ENCODE measurements at places on chromosomes 5 and 9.

- DNase-seq: peak; percentile 87
Measured at GRCh38 chr9:110520120-110520701, 59.3 kb downstream of the SVEP1 start.

DNA sequence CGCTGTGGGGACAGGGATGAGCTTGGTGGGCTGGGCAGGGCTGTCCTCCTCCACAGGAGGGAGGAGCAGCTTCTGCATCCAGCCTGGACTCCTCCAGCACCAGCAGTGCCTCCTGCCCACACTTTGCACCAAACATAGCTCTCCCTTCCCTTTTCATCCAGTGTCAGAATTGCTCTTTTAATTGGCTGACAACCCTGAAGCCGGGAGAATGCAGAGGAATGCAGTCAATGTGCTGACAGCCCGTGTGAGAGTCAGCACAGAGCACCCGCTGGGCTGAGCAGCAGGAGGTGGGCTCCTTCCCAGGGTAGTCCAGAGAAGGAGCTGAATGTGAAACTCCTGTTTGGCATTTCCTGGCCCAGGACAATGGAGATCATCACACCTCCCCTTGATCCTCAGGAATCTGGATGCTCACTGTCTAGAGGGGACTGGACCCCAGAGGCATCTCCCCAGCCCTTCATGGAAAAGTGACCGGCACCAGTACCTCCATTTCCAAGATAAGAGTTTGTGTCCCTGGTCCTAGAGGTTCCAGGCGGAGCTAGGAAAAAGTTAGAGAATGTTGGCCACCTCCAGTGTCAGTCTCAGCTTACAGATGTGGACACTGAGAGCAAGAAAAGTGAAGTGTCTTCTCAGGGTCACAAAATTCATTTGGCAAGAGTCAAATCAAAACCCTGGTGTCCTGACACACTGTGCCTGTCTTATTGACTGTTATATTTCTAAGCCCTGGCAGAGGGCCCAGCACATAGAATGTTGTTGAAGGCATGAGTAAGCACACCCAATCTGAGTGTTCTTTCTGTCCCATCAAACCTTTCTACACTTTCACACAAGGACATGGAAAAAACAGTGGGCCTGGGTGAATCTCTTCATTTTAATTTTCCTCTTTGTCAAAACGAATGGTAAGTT lies 202.1 kb downstream of the SNX18 start:
- peak; percentile 96 for DNase-seq

DNA sequence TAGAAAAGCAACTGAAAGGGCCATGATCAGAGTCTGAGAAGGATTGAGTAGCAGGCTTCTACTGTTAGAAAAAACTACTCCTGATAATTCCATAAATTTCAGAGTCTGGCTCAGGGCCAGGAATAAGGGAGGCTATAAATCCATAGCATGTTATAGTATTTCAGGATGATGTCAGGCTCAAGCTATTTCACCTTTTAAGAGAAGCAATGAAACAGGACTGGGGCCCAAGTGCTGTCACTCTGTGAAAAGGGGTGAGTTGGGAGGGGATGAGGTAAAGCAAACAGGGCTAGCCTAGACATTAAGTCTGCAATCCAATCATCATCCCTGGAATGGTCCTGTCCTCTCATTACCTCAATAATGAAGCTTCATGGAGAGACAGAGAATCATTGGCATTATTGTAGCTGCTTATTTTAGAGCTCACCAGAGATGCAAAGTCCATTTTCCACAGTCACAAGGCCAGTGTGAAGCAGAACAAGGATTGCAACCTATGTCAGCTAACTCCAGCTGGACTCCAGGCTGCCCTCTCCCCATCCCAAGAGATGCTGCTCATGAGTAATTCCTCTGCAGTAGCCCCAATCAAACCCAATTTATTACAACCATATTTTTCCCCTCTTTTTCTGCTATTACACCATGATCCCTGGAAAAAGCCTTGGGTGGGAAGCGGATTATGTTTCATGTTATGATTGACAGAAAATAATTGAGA lies 56.0 kb downstream of the PAPPA start:
- DNase-seq: peak; percentile 65

DNA sequence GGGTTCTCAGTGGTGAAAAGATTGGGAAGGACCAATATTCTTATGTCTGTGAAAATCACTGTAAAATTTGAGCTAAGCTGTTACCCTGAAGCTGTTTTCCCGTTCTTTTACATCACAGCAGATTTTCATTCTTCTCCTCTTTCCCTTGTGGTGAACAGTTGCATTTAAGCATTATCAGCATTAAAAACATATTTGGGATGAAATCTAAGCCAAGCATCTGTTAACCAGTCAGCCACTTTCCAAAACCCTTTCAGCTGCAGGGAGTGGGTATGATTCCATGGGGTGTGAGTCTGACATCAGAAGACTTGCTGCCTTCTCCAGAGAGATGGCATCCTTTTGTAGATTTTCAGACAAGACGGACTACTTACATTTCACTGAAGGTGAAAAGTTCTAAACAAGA lies 97.2 kb downstream of the TRIO start:
- DNase-seq: peak; percentile 65

DNA sequence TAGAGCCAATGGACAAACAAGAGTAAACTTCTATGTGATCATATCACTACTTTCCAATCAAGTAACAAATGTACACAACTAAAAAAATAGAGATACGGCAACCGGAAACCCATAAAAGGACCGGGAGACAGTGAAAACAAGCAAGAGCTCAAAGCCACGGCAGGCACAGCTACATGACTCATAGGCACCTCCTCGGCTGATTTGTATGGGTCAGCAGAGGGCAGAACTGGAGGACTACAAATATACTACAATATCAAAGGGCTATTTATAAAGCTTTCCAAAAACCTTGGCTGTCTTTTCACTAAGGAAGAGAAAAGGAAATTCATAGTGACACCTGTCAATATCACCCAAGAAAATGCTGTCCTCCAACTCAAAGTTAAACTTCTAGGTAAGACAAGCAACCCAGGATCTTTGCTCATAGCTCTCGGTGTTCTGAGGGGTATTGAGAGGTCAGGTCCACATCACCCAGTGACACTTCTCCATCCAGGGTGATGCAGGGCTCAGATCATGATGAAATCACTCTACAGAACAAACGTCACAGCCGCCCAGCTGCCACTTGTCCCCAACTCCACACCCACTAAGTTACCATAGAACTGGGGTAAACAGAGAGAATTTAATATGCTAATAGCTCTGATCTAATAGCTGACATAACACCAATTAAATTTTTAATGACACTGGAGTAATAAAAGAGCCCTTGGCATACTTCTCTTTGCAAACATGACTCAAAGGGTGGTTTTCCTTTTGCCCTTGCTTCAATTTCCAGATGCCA lies 41.3 kb downstream of the PFDN1 start:
- DNase-seq: peak; percentile 67

DNA sequence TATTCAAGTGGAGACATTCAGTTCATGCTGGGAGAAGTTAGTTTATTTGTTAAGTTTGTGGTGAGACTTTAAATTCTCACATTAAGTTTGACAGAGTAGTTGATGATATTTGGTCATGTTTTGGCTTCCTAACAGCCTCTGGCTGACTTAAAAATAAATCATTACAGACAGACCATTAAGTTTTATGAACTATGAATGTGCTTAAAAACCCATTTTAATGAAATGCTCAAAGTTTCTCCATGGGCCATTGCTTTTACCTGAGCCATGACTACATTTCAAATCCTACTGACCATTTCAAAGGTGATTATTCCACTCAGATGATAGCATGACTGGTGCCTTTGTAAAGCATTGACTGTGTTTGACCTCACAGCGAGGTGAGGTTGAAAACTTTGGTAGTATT lies 192.7 kb downstream of the LRRC70 start:
- no peak for DNase-seq

DNA sequence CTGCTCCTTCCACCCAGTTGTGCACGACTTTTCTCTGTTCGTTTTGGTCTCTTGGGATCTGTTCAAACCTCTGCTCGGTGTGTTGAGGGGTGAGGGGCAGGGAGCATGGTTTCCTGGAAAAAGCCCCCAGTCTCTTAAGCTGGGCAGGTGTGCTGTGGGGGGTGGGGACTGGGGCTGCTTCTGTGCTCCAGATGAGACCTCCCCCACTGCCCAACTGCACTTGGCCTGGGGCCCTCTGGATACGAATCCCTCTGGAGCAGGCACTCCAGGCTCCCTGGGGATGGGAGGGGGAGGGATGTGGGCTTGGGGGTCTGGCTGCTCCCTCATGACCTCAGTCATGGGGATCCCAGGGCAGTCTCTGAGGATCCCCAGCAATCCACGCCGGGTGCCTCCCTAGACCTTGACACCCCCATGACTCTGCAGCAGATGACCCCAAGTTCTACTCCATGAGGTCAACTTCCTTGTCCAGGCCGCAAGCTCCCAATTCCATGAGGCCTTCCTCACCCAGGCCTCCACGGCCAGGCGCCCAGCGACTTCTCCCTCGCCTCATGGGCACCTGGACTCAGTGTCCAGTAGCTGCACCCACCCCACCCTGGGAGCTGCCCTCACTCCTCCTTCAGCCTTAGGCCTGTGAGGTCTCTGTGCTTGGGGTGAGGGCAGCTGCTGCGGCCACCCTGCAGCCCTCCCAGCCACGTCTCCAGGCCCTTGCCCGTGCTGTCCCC lies 5.9 kb upstream of the AHRR start:
- no peak for DNase-seq

- DNase-seq: no peak
Measured at GRCh38 chr5:150758203-150758530, 650 bp downstream of the DCTN4 start.

DNA sequence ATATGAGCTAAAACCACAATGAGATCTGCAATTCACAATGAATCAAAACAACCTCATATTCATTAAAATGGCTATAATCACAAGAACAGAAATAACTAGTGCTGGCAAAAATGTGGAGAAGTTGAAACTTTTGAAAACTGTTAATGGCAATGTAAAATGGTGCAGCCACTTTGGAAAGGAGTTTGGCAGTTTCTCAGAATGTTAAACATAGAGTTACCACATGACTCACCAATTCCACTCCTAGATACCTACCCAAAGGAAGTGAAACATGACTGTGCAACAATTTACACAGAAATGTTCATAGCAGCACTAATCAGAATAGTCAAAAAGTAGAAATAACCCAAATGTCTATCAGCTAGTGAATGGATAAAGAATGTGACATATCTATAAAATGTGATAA lies 862.2 kb downstream of the DTWD2 start:
- peak; percentile 60 for DNase-seq

- DNase-seq: no peak
Measured at GRCh38 chr9:37915911-37916470, 12.1 kb upstream of the SLC25A51 start.

- DNase-seq: no peak
Measured at GRCh38 chr9:118367383-118367782, 663.2 kb downstream of the TLR4 start.

GRCh38 chr9:32523910-32524309 lies 2.1 kb downstream of the RIGI start:
- no peak for DNase-seq

- no peak for DNase-seq
Measured at GRCh38 chr9:132147839-132148238, 14.0 kb upstream of the NTNG2 start.

GRCh38 chr5:149212198-149212951 lies 59.3 kb upstream of the AFAP1L1 start:
- DNase-seq: peak; percentile 99

GRCh38 chr9:81032030-81032572 lies 657.2 kb downstream of the TLE1 start:
- peak; percentile 88 for DNase-seq

DNA sequence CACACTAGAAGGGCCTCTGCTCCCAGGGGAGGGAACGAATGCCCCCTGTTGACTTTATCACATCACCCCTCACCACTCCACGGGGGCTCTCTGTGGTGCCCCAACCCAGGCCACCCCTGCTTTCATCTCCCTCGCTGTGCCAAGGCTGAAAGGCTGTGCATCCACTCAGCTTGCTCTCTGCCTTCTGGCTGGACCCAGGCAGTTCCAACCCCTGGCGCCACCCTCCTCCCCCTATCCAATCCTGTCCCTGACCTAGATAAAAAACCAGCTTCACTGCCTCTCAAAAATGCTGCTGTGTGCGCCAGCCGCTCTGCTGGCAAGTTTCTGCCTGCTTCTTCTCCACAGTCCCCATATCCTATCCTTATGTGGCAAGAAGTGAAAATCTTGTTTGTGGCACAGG lies 22.4 kb upstream of the CORO2A start:
- DNase-seq: no peak

Measured in fibroblast of skin of right quadriceps (primary cell).